ENCODE measurements at places on chromosomes 6 and 20.

- DNase-seq, result no peak
These were observed 100.0 kb upstream of the CITED2 start for GRCh38 chr6:139474145-139475108.

DNA sequence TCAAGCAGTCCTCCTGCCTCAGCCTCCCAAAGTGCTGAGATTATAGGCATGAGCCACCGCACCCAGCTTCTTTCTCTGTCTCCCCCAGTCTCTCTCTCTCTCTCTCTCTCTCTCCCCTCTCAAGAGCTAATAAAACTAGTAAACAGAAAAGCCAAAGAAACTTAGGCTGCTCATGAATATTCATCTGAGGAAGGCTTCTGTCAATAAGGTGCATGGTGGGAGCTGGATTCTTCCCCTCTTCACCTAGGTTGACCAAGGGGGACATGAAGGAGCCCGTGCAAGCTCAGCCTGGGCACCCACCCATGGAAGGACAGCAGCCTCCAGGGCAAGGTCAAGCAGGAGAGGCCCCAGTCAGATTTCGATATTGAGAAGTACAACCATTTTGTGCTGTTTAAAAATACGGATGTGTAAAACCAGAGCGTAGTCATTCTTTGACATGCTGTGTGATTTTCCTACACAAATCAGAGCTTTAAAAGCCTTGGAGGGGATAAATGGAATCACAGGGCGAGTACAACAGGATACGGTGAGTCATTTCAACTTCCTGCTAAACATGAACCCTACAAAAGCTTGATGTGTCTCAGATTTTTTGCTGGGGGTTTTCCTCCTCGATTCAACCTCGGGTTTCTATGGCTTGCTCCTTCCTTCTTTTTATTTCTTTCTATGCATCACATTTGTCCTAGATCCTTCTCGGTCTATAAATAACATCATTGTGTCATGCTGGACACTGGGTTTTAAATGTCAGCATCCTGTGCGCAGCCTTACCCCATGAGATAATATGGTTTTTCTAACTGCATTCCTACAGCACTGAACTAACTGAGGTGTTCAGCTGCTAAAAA lies 368.9 kb upstream of the JARID2 start:
- DNase-seq, result peak; percentile 81

GRCh38 chr20:8209061-8209460 lies 77.0 kb downstream of the PLCB1 start:
- DNase-seq, result peak; percentile 35

DNA sequence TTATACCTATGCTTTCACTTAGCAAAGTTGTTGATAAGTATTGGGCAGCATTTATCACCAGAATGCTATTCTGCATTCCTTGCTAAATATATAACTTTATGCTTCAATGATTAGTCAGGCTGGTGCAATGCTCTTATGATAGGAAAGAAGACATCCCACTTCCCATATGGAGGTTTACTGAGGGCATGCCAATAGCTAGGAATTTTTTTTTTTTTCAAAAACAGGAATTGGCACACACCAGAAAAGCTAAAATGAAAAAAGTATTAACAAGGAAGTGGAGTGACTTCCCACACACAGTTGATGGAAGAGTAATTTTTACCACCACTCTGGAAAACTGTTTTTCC lies 90.8 kb downstream of the FRK start:
- DNase-seq, result no peak

GRCh38 chr20:3177746-3178485 lies 4.6 kb upstream of the LZTS3 start:
- no peak for DNase-seq

- DNase-seq, result peak; percentile 59
These were observed 24.5 kb downstream of the ILRUN start for GRCh38 chr6:34671801-34672656.

GRCh38 chr6:166853371-166854325 lies 102.7 kb downstream of the RNASET2 start:
- DNase-seq, result no peak

DNA sequence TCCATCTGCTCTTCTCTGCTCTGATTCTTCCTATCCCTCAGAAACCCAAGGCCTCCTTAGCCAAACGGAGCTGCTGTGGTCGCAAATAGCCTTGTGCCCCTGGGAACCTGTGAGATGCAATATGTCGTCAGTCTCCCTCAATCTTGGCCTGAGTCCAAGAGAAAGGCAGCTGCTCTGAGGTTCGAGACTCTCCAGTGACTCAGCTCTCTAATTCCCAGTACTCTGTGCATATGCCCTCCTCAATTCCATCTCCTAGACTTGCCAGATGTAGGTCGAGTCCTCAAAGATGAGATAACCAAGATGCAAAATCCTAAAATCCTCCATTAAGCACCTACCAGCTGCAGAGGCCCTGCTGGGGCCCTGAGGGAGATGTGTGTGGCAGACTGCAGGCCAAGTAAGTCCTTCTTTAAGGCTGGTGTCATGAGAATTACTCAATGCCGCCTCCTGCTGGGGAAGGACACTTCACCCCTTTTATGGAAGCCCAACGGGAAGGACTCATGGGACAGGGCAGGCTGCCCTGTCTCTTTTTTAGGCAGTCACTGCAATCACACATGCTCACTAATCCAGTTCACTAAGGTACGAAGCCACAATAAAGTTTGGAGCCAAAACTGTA lies 28.5 kb downstream of the C6orf15 start:
- no peak for DNase-seq

DNA sequence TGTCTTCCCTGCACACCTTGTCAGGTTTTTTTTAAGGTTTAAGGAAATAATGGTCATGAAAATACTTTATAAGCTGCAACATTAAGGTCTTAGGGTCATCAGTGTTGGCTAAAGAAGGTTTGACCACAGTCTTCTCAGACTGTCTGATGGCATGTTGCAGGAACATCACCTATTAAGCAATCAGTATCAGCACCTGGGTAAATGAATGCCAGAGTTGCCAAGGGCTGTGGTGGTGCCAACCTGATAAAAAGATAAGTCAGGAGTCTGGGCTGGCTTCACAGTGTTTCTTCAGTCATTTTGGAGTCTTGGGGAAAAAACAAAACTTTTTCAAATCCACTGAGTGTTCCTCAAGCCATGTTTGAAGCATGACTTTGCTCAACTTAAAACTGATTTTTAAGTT lies 61.5 kb upstream of the VSTM2L start:
- no peak for DNase-seq

DNA sequence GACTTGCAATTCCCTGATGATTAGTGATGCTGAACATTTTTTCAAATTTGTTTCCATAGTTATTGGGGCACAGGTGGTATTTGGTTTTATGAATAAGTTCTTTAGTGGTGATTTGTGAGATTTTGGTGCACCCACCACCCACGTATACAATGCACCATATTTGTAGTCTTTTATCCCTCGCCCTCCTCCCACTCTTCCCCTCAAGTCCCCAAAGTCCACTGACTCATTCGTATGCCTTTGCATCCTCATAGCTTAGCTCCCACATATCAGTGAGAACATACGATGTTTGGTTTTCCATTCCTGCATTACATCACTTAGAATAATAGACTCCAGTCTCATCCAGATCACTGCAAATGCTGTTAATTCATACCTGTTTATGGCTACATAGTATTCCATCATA lies 167.3 kb downstream of the MYLK4 start:
- DNase-seq, result no peak

GRCh38 chr6:74551896-74552295 lies 654.0 kb downstream of the COL12A1 start:
- DNase-seq, result no peak

GRCh38 chr6:154921482-154921881 lies 73.6 kb upstream of the TIAM2 start:
- DNase-seq, result no peak

- DNase-seq, result peak; percentile 59
These were observed 85.7 kb upstream of the NEDD9 start for GRCh38 chr6:11317885-11318771.

DNA sequence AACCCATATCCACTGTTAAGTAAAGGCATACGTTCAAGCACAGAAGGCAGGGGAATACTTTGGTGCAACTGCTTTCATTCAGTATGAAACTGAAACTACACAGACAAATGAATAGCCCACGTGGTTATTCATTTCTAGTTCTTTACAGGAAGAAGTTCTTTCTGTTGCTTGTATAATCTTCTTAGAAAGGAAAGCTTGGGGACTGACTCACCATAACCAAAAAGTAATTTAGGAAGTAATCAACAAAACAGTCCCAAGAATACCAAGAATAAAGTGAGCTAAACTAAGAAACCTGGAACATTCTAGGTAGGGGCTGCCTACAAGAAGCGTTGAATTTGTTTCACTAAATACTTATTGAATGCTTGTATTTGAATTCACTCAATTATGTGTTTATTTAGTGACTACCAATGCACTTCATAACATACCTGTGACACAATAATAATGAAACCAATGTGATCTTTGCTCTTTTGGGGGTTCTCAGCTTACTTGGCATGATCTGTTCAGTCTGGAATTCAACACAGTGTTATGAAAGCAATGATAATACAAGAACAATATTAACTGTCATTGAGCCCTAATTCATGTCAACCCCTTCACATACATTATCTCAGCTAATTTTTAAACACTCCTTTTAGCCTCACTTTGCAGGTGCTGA lies 25.1 kb upstream of the KIAA0408 start:
- peak; percentile 33 for DNase-seq

- no peak for DNase-seq
These were observed 53.2 kb downstream of the IRF4 start for GRCh38 chr6:444653-445275.

DNA sequence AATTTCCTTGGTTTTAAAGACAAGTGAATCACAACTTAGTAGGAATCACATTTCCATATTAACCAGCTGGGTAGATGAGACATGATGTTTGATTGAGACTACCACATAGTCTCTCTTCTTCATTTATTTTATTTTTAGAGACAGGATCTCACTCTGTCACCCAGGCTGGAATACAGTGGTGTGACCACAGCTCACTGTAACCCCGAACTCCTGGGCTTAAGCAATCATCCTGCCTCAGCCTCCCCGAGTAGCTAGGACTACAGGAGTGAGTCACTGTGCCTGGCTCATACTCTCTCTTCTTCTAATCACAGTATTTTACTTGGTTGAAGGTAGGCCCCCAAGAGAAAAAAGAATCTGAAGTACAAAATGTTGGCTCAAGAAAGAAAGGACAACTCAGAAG lies 80.2 kb upstream of the ASF1A start:
- no peak for DNase-seq

- DNase-seq, result no peak
These were observed 8.9 kb downstream of the TRIM10 start for GRCh38 chr6:30152016-30152673.

DNA sequence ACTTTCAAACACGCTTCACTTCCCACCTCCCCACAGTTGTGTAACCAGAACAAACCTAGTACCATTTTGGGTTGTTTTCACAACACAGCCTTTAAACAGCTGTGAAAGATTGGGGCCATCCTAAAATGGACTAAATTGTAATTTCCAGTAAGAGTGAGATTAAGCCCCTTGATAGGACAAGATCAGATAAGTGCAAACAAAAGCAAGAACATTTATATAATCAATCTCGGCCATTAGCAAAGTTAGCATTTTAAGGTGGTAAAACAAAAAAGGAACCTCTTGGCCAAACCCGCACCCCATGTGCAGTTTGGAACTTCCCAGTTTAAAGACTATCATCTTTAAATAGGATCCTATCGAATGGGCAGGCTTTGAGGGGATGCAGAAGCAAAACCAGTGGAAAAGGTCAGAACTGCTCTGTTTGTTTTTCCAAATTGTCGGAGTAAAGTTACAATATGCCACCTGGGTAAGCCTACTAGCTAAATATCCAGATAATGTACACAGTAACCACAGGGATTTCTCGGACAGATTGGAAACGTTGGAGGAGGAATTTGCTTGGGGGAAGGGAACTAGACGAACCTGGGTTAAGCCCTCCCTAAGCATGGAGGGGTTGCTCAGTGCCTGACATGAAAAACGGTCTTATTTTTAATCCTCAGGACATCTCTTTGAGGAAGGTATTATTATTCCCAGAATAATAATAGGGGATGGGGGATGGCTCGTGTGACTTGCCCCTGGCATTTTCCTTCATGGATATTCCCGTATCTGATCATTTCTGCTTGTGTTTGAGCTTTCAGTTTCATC lies 159.8 kb upstream of the SALL4 start:
- no peak for DNase-seq
